Stimulated activated naive CD8-positive, alpha-beta T cell treated with anti-CD3 and anti-CD28 coated beads, Interleukin-15, Interleukin-2, amounts not matched to agents 100 U/mL and 50 U/mL, for 24 hours (primary cell): ENCODE measurements at places on chromosomes 7 and 10.

DNA sequence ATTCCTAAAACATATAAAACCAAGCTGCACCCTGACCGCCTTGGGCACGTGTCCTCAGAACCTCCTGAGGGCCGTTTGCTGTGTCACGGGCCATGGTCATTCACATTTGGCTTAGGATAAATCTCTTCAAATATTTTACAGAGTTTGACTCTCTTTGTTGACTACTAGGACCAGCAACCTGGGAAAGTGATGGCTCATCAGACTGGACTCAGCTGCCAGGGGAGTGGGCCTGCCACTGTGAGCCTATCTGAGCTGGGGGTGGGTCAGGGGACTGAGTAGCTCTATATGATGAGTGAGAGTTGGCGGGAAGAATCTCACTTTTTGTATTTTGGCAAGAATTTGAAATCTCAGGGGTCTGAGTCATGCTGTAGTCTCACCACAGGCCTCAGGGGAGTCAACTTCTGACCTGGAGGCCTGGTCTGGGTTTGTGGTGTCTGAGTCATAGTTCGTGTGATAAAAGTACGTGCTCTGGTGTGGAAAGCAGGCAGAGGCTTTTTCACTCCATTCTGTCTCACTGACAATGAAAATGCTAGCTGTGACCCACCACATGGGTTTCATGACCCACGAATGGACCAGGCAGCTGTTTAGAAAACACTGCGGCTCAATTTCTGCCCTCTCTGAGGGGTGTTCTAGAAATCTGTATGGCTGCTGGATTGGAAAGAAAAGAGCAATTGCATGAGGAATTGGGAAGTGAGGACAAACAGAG lies 4.2 kb upstream of the UPP1 start:
- peak; percentile 76 for DNase-seq

GRCh38 chr7:2978408-2978807 lies 65.3 kb downstream of the CARD11 start:
- DNase-seq: peak; percentile 89

- DNase-seq: no peak
These were observed 38.2 kb downstream of the NCAPG2 start for GRCh38 chr7:158666401-158666800.

DNA sequence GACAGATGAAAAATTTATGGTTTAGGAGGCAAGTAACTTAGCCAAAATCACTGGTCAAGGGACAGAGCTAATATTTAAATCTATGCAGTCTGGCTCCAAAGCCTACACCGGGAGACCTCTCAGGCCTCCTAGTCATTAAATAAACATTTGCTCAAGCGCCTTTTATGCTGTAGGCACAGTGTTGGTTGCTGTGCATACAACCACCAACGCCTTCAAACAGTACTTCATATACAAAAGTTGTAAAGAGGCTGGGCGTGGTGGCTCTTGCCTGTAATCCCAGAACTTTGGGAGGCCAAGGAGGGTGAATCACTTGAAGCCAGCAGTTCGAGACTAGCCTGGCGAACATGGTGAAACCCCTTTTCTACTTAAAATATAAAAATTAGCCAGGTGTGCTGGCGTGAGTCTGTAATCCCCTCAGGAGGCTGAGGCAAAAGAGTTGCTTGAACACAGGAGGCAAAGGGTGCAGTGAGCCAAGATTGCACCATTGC lies 159.8 kb downstream of the MAGI2 start:
- DNase-seq: no peak

DNA sequence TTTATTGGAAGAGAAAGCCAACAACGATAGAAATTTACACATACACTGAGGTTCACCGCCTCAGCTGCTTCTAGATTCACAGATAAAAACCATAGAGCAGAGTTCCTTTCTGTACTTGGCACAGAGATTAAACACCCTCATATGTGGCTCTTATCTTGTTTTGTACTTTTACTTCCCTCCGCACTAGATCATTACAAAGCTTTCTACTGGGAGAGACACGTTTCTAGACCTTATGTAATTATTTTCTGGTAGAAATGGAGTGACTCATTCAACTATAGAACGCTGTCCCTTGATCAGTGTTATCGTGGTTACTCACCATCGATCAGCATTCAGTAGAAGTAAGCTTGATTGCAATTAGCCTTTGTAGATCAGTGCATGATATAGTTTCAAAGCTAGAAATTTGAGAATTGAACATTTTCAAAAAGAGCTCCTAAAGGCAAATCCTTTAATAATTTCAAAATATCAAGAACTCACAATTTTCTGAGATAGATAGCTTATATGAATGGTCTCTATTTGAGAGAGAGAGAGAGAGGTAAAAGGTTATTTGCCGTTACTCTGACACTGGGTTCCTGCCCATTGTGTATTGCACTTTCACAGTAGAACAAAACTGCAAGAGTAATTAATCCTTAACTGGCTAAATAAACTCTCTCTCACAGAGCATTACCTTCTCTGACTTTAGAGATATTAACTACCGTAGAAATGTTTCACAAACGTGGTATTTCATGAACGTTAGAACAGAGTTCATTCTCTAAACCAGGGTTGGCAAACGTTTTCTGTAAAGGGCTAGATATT lies 26.1 kb upstream of the DNAJC1 start:
- DNase-seq: no peak

DNA sequence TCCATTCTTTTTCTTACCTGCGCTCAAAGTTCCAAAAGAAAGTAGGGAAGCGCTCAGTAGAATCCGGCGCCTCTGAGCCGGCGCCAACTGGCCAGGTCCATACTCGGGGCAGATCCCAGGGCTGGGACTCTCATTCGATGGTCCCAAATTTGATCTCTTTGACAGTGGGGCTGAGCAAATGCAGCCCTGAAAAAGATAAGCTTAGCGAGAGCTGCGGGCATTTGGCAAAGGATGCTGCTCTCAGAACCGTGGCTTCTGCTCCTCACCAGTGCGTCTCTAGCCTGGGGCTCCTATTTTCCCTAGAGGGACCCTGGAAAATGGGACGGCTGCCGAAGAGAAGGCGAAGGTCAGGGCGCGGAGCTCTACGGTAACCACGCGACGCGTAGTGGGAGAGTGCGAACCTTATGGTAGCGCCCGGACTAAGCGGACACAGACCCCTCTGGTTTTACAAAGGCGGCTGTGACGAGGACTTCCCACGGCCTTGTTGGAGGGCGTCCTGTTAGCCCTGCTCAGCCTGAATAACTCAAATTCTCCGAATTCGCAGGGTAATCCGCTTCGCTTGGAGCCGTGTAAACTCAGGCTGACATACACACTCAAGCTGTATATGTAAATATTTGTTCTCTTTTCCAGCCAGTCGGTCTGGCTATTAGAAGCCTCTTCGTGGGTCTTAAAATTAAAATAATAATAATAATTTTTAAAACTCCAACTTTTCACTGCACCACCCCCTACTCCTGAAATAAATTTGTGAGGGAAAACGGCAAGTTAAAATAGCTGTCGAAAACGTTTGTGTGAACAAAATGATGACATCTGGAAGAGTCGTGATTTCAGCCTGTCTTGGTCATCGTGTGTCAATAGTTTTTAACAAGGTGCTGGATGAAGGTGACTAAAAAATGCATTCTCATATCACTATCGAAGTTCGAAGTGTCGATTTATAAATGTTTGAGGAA lies 869 bp upstream of the TBX20 start:
- no peak for DNase-seq

DNA sequence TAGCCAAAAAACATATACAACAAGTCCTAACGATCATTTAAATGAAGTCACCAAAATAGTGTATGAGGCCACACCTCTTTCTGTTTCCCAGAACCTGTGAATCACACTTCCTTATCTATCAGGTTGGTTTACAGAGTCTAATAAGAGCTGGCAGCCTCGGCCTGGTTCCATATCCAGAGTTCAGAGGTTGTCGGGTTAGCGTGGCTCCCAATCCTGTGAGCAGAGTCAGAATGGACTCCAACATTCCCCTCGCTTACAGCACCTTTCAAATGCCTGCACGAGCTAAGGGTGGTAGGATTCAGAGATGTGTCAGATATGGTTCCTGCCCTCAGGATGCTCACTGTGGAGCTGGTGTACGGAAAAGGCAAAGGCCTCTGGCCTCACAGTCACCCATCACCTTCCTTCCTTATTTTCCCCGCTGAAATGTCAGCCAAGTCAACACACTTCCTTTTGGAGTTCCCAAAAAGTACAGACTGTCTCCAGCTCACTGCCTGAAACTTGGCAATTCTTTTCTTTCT lies 6.0 kb downstream of the IL15RA start:
- no peak for DNase-seq

- no peak for DNase-seq
These were observed 30.5 kb downstream of the RCC1L start for GRCh38 chr7:75042831-75043703.

DNA sequence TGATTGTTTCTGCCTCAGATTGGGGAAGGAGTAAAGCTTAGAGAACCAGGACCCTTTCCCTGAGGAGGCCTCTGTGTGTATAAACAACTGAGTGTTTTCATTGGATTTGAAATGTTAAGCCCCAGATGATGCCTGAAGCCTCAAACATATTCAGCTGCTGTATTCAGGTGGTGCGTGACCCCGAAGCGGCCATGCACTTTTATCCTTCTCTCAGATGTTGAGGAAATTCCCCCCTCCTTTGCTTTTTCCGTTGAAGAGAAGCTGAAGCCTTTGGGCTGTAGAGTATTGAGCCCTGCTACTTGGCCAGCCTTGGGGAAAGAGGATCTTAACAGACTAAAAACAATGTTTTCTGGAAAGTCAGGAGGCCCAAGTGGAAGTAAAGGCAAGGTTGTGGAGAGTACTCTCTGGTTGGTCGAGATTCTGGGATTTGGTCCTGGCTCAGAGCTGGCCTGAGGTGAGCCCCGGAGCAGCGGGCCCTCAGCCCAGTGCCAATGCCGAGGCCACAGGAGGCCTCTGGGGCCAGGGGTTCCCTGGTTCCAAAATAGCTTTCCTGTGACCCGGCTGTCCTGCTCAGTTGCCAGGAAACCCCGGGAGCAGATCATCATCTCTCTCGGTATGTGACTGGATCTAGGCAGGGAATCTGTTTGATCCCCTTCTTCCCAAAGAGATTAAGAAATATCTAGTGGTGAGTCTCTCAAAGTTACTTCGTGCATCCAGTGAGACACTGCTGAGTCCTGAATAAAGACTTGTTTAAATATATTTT lies 22.5 kb downstream of the FKBP6 start:
- no peak for DNase-seq

DNA sequence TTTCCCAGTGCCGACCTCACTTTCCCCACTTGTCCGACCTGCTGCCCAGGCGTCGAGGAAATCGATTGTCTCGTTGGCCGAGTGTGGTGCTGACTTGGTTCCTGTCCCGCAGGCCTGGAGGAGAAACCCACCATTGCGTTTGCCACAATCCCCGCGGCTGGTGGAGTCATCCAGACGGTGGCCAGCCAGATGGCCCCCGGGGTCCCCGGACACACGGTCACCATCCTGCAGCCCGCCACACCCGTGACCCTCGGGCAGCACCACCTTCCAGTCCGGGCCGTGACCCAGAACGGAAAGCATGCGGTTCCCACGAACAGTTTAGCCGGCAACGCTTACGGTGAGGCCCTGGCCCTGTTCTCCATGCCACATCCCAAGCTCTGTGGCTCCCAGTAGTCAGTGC lies 14.5 kb upstream of the AP5Z1 start:
- DNase-seq: no peak

DNA sequence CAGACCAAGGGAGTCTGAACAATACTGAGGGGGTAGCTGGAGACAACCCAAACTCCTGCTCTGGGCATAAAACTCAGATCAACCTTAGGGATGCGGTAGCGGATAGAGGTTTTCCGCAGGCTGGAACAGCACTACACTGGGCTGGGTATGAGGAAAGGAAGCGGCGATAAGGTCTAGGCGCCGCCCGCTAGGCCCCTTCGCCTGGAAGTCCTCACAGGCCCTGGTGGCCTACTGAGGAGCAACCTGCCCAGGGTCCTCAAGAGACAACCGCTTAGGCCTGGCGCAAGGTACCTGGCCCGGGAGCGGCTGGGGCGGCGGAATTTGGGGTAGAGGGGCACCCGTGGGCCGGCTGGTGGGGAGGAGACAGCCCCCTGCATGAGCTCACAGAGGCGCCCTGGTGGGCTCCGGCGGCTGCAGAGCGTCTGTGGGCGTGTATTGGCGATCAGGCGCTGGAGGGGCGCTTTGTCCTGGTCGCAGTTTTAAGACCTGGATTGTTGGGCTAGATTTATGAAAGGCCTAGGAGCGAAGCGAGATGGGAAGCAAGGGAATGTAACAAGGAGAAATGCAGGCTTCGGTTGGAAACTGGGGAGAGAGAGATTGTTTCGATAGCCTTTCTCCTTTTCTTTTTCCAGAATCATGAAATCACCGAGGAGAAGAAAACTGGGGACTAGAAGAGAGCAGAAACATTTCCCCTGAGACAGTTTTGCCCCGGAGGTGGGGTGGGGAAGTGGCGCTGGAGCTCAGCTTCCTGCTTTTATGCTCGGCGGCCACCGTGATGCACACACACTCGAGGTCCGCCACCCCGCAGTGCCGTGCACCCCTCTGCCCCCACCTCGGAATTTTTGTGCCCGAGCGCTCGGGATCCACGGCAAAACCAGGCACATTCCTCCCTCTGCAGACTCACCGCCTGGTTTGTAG lies 2.4 kb upstream of the NKX2-3 start:
- DNase-seq: no peak

- no peak for DNase-seq
These were observed 121.1 kb upstream of the ZEB1 start for GRCh38 chr10:31197886-31198285.

DNA sequence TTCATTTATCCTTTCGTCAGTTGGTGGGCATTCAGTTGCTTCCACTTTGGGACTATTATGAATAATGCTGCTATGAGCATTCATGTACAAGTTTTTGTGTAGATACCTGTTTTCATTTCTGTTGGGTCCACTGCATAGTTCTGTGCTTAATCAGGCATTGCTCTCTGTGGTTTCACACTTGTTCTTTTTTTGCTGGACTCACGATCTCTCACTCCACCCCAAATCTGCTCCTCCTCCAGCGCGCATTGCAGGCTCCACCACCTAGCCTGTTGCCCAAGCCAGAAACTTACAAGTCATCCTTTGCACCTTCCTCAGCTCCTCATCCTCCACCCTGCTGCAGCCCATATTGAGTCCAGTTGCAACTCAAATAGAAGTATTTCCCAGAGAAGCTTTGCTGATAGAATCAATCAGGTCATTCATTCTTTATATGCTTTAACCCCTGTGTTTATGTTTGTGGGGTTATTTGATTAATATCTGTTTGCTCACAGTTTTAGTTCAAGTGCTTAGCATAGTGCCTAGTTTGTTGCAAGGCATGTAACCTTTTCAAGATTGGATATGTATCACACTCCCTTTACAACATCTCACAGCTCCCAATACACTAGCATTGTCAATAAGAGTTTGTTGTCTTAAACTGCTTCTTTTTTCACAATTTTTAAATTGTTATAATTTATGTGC lies 16.6 kb upstream of the AFAP1L2 start:
- no peak for DNase-seq

- no peak for DNase-seq
These were observed 12.6 kb downstream of the CPA2 start for GRCh38 chr7:130279286-130279685.

GRCh38 chr7:43905209-43905946 lies 1.0 kb downstream of the URGCP start:
- DNase-seq: no peak

DNA sequence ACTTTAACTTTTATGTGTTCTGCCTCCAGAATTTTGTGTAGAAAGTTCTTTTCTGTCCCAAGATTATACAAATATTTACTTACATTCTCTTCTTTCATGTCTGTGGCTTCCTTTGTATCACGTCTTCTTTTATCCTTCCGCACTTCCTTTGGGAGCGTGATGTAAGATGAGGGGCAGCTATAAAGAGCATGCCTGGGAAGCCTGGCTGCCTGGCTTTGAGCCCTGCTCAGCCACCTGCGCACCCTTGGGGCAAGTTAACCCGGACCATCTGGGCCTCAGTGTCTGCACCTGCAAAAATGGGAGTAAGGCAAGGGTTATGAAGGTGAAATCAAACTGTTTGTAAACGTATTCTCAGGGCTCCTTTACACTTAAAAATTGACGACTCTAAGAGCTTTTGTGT lies 25.2 kb downstream of the PALD1 start:
- no peak for DNase-seq
